ENCODE measurements at places on chromosomes 11 and 22.

- no peak for DNase-seq
Measured at GRCh38 chr11:62245271-62245753, 3.3 kb downstream of the SCGB1D2 start.

- no peak for DNase-seq
Measured at GRCh38 chr11:125162743-125163142, 1.8 kb upstream of the PKNOX2 start.

DNA sequence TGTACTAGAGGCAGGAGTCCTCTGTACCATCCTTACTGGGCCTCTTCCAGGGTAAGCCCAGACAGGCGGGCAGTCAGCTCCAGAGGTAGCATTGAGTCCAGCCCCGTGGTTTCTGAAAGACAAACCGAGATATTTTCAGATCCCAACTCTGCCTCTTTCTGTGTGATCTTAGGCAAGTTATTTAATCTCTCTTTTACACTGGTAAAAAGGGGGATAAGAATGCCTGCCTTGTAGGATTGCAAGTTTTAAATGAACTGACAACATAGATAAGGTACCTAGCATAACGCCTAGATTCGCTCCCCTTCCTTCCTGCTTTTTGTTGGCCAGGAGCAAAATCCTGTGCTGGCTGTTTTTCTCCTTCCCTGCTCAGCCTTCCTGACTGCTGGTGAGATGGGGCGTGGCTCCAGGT lies 56.4 kb upstream of the NNMT start:
- no peak for DNase-seq

DNA sequence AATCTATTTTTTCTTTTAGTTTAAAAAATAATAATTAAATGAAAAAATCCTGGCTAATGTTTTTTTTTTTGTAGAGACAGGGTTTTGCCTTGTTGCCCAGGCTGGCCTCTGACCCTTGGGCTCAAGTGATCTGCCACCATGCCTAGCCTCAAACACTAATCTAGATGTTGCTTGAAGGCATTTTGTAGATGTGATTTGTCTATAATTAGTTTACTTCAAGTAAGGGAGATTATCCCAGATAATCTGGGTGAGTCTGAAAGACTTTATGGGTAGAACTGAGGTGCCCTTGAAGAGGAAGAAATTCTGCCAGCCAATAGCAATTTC lies 38.6 kb upstream of the RBFOX2 start:
- no peak for DNase-seq

GRCh38 chr11:105948918-105949590 lies 73.0 kb downstream of the MSANTD4 start:
- DNase-seq = no peak

DNA sequence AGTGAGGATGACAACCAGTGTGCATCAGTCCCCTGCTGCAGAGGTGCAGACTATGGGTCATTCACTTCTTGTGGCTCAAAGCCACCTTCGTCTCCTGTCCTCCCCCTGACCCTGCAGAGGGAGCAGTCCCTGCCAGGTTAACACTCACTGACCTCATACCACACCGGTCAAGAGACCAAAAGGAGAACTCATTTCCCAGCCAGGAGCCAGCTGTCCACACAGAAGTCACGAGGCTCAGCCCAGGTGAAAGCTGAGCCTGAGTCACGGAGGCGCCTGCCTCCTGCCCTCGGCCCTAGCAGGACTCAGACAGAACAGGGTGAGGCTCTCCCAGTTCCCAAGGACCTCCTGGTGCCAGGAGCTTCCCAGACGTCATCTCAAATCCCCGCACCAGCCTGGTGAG lies 103.7 kb downstream of the MN1 start:
- no peak for DNase-seq

- peak; percentile 24 for DNase-seq
Measured at GRCh38 chr11:67117672-67118180, 1.3 kb upstream of the KDM2A start.

- no peak for DNase-seq
Measured at GRCh38 chr11:111260811-111261210, 15.3 kb downstream of the POU2AF2 start.

DNA sequence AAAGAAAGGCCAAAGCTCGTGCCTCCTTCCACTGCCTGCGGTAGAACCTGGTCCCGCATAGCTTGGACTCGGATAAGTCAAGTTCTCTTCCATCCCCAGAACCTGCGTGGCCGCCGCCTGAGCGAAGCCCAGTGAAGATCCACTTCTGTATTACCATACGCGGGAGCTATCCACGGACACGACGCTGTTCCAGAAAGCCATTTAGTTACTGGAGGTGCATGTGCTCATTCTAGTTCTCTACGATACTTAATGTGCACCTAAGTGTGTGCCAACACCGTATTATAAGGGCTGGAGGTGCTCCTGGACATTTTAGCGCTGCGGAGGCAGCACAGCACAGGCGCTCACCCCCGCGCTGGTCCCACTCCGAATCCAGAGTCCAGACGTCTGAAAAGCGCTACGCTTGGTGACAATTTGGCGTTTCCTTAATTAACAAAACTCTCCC lies 1.4 kb downstream of the WT1 start:
- DNase-seq = no peak

DNA sequence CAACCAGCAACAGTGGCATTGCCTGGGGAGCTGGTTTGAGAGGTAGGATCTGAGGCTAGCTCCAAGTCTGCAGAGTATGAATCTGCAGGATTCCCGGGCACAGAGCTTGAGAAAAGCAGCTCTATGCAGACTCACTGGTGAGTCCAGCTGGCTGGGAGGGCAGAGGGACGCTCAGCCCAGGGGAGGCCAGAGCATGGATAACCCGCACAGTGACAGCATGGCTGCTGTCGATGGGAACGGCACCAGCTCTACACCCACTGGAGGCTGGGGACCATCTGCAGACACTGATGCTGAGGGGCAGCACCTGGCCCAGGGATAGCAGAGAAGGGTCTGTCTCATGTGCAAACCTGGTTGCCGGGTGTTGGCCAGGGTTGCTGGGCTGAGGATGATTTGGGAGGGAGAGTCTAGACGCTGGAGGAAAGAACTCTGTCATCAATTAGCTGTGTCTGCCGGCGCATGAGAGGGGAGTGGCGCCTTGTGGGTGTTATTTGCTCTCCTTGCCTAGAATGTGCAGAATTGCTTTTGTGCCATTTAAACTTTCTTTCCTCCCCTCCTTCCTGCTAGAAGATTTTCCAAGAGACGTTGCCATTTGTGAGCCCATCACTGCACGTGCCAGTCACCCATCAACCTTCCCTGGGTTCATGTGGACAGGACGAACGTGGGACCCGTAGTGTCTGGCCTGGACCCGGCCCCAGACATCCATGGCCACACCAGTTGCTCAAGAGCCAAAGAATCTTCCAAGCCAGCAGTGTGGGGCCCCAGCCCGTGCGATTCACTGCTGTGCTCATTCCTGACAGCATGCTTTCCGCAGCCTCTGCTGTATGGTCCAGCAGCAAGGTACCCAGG lies 19.1 kb upstream of the LINC01488 start:
- DNase-seq = no peak

DNA sequence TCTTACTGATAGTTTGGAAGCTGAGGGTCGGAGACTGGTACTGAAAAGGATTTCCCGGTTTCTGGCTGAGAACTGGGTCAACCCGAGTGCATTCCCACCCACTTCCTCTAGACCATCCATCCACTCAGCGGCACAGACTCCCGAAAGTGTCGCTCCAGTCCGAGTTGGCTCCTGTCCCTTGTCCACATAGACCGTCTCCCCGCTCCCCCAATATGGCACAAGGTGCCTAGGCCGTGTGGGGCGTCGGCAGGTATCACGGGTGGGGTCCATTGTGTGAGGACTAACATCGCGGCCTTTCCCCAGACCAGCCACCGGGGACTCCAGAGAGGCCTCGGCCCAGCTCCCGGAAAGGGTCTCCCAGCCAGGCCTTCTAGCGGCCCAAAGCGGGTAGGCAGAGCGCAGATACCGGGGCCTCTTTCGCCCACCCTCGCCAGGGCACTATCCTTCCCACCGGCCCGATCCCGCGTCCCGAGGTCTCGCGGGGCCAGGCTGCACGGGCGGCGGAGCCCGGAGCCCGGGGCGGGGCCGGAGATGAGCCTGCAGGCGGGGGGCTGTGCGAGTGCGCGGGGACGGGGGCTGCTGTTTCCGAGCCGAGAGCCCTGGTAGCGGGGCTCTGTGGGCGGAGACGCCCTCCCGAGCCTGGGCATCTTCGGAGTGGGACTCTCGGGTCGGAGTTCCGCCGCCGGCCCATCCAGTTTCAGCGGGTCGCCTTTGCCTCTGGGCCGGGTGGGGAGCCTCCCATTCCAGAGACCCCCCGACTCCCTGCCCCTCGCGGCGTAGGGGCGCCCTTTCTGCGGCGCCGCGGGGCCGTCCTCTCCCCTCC lies 21.1 kb downstream of the SERPINH1 start:
- peak; percentile 34 for DNase-seq

GRCh38 chr22:45720839-45721378 lies 49.3 kb downstream of the ATXN10 start:
- no peak for DNase-seq

DNA sequence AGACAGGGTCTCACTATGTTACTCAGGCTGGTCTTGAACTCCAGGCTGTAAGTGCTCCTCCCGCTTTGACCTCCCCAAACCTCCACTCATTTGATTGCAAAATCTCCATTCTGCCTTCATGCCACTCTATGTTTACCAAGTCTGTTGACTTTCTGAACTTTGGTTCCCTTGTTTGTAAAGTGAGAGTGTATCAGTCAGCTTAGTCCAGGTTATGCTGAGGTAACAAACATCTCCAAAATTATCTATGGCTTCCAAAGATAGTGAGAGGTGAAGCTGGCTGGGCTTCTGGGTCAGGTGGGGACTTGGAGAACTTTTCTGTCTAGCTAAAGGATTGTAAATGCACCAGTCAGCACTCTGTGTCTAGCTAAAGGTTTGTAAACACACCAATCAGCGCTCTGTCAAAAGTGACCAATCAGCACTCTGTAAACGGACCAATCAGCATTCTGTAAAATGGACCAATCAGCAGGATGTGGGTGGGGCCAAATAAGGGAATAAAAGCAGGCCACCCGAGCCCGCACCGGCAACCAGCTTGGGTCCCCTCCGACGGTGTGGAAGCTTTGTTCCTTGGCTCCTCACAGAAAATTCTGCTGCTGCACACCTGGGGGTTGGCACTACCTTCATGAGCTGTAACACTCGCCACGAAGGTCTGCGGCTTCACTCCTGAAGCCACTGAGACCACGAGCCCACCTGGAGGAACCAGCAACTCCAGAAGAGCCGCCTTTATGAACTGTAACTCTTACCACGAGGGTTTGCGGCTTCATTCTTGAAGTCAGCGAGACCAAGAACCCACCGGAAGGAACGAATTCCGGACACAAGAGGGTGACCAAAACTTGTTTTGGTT lies 109.3 kb downstream of the MIAT start:
- no peak for DNase-seq

DNA sequence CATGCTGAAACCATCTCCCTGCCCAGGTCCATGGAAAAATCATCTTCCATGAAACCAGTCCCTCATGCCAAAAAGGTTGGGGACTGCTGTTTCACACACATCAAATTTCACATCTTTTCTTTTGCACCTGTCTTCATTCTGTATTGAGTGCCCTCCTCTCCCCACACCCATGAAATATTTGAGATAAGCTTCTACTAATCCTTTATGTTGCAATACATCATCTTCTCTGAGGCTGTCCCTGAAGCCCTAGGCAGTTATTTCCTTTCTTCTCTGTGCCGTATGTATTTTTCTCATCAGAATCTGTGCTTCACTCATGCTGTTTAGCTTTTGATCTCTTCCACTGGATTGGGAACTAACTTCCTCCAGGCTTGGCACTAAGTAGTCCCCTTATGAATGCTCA lies 40.0 kb upstream of the RRM1 start:
- no peak for DNase-seq

GRCh38 chr11:123576501-123576900 lies 77.9 kb downstream of the SCN3B start:
- DNase-seq = no peak

DNA sequence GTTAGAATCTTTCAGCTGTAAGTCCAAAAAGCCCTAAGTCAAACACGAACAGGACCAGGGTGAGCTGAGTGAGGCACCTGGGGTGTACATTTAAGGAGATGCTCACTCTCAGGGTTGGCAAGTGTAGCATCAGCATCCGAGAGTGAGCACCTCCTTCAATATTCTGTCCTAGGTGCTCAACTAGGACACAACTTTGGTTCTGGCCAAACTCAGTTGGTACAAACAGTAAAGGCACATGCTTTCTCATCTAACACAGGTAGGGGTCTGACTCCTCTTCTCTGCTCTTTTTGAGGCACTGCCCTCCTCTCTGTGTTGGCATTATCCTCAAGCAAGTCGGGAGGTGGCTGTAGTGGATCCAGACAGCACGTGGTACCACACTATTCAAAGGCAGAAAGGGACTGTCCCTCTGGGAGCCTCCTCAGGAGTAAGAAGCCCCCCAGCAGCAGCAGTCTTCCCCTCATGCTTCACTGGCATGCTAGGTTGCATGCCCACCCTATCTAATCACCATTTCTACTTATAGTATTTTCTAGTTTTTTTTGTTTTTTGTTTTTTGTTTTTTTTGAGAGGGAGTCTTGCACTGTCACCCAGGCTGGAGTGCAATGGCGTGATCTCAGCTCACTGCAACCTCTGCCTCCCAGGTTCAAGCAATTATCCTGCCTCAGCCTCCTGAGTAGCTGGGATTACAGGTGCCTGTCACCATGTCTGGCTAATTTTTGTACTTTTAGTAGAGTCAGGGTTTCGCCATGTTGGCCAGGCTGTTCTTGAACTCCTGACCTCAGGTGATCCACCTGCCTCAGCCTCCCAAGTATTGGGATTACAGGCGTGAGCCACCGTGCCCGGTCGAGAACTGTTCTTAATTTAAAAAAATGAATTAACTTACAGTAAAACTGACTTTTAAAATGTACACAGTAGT lies 14.7 kb upstream of the MAPK1 start:
- no peak for DNase-seq

GRCh38 chr11:74532501-74533246 lies 39.1 kb upstream of the LIPT2 start:
- DNase-seq = no peak

GRCh38 chr11:64004590-64004984 lies 18.3 kb downstream of the OTUB1 start:
- no peak for DNase-seq

DNA sequence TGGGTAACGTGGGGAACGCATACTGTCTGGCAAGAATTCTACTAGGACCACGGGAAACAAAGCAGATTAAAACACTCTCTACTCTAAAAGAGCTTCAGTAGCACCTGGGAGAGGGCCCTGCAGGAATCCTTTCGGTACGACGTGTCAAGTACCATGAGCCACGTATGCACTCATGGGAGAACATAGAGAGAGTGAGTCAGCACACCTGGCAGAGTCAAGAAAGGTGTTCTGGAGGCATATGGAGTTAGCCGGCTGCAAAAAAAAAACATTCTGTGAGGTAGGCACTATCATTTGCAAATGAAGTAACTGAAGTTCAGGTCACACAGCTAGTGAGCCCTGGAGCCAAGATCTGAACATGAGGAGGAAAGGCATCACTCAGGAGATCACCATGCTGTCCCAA lies 71.1 kb upstream of the BID start:
- DNase-seq = no peak

DNA sequence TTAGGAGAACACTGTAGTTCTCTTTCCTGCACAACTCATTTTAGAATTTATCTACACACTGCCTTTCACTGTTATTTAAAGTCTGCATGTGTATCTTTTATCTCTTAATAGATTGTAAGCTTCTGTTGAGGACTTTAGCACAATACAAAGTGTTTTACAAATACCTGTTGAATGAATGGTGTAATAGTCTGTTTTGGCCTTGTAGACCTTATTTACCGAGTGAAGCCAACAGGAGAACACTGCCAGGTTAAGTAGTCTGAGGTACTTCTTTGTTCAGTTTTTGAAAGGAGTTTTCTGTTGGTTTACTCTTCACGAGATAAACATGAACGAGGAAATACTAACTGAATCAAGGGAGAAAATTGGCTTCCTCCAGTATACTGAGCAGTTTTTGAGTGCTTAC lies 31.0 kb downstream of the SIK2 start:
- DNase-seq = no peak
